Activated T-helper 2 cell treated with anti-CD3 and anti-CD28 coated beads, Interferon-gamma antibody, Interleukin-2, Interleukin-4, amounts not matched to agents 10 μg/mL and 5 μg/mL and 100 μg/mL, durations not matched to agents 14 hours and 24 hours and 36 hours (primary cell): ENCODE measurements at places on chromosomes 11 and 22. TPM values are rescaled to one million over a fixed set of nuclear protein-coding genes. Genes with fewer than 3 reads are reported as not detected.
A peak's percentile ranks its signal among the peaks of the same experiment; 100 is the strongest.

- peaks cover 7% of the 10 kb centered on the region for H3K4me1 ChIP-seq
- no peaks in the 10 kb centered on the region for H3K27me3 ChIP-seq
- DNase-seq = no peak
- peaks cover 22% of the 10 kb centered on the region for H3K36me3 ChIP-seq
- H3K27ac ChIP-seq = no peak overlapping the region
- no peak overlapping the region for H3K4me3 ChIP-seq
Measured at GRCh38 chr22:26708256-26709009, 51.0 kb downstream of the MIAT start.

DNA sequence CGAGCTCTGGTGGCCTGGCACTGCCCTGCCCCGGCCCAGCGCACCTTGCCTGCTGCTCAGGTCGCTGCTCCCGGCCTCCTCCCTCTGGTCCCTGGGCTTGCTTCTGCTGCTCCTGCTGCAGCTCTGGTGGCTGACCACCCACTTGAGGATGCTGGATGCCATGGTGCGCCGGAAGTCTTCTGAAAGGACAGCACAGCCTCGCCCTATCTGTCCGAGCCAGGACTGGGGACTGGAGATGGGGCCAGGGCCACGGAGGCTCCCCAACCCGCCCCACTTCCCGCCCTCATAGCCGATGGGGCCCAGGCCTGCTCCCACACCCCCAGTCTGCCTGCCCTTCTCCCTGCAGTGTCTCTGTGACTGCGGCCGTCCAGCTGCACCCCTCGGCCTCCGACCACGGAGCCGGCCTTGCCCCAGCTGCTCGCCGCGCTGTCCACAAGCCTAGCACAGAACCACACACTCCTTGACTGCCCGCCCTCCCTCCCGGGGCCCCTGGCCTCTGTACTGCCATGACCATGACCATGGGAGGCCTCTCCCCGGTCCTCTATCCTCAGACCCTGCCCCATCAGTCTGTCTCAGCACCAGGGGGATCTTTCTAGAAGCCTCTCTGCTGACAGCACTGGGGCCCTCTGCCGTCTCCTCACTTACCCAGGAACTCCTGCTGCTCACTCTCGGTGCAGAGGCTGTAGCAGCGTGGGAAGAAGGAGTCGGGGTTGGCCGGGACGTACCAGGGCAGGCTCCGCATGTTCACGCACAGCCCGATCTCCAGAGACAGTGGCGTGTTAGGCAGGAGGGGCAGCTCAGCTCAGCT lies 12.7 kb downstream of the TTLL8 start:
- H3K4me1 ChIP-seq = no peaks in the 10 kb centered on the region
- H3K27ac ChIP-seq = no peak overlapping the region
- no peaks in the 10 kb centered on the region for H3K36me3 ChIP-seq
- no peak overlapping the region for H3K4me3 ChIP-seq

DNA sequence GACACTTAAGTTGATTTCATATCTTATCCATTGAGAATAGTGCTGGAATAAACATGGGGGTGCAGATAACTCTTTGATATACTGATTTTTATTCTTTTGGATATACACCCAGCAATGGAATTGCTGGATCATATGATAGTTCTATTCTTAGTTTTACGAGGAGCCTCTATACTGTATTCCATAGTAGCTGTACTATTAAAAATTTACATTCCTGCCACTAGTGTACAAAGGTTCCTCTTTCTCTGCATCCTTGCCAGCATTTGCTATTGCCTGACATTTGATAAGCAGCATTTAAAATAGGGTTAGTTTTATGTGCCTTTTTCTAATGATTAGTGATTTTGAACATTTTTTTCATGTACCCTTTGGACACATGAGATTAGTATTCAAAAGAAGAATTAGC lies 554.2 kb downstream of the JRKL start:
- no peaks in the 10 kb centered on the region for H3K4me1 ChIP-seq
- H3K27me3 ChIP-seq = no peaks in the 10 kb centered on the region
- no peak overlapping the region for H3K4me3 ChIP-seq
- no peak for DNase-seq

GRCh38 chr22:42635531-42635930 lies 4.9 kb downstream of the ATP5MGL start:
- H3K36me3 ChIP-seq = peaks cover 14% of the 10 kb centered on the region
- peak overlapping the region; percentile 28 for H3K27ac ChIP-seq
- no peaks in the 10 kb centered on the region for H3K27me3 ChIP-seq

Gene HORMAD2
- 0.48 and 0.53 TPM in 2 replicates for total RNA-seq

- H3K27me3 ChIP-seq = no peaks in the 10 kb centered on the region
- no peak overlapping the region for H3K27ac ChIP-seq
- H3K36me3 ChIP-seq = no peaks in the 10 kb centered on the region
- H3K4me1 ChIP-seq = no peaks in the 10 kb centered on the region
- H3K4me3 ChIP-seq = no peak overlapping the region
Measured at GRCh38 chr11:20627701-20628100, 28.3 kb downstream of the SLC6A5 start.

DNA sequence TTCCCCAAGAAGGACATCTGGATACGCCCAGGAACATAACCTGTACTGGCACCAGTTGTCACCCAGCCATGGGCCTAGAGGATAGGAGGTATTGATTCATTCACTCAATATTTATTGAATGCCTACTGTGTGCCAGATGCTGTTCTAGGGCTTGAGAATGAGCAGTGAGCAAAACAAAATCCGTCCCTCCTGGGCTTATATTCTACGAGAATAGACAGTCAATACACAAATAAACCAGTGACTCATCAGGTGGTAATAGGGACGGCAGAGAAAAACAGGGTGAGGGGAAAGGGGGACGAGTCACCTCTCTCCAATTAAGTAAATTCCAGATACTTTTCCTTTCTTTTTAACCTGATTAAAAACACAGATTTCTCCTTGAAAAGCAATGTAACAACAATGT lies 103.5 kb downstream of the MICAL2 start:
- peaks cover 43% of the 10 kb centered on the region for H3K4me1 ChIP-seq
- peak overlapping the region; percentile 43 for H3K27ac ChIP-seq
- peaks cover 99% of the 10 kb centered on the region for H3K36me3 ChIP-seq

Gene PLEKHA7
- total RNA-seq = 50.2 and 51.3 TPM in 2 replicates

- no peaks in the 10 kb centered on the region for H3K27me3 ChIP-seq
- no peaks in the 10 kb centered on the region for H3K4me1 ChIP-seq
Measured at GRCh38 chr11:132904091-132904490, 628.2 kb downstream of the OPCML start.

DNA sequence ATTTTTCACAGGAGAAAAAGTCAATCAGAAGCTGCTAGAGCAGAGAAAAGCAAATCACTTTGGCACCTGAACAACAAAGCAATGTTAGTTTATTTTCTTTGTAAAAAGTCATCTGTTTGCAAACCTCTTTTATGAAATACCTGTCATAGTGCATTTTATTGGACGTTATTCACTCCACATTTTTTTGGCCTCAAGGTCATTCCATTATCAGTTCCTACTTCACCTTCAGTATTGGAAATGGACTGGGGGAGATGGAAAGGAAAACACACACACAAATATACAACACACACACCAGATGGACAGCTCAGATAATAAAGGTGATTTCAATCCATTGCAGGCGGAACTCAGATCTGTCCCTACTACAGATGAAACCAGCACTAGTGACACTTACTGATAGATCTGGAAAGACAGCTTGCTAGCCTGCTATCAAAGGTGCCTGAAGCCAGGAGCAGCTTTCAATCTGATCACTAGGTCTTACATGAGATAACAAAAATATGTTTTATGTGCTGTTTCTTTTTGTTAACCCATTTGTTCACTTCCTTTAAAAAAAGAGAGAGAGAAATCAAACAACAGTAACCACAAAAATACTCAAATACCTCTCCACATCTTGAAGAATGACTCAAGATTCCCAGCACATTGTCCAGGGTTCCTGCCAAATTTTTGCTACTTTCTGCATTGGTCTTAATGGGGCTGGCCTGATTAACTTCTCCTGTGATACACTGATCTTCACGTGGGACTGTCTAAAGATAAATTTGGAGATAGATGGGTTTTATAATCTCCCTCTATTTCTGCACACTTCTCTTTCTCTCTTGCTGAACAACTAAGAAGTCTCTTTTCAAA lies 844.3 kb upstream of the TENM4 start:
- no peaks in the 10 kb centered on the region for H3K36me3 ChIP-seq
- no peaks in the 10 kb centered on the region for H3K4me1 ChIP-seq
- no peak overlapping the region for H3K4me3 ChIP-seq
- no peak for DNase-seq
- H3K27me3 ChIP-seq = no peaks in the 10 kb centered on the region
- H3K27ac ChIP-seq = no peak overlapping the region

Gene OR4C13
- not detected in 2 replicates for total RNA-seq

GRCh38 chr11:134644476-134645456 lies 232.7 kb upstream of the B3GAT1 start:
- no peaks in the 10 kb centered on the region for H3K4me1 ChIP-seq
- DNase-seq = no peak
- H3K36me3 ChIP-seq = no peaks in the 10 kb centered on the region

Gene NCAPD3
- total RNA-seq = 98.2 and 99.9 TPM in 2 replicates

DNA sequence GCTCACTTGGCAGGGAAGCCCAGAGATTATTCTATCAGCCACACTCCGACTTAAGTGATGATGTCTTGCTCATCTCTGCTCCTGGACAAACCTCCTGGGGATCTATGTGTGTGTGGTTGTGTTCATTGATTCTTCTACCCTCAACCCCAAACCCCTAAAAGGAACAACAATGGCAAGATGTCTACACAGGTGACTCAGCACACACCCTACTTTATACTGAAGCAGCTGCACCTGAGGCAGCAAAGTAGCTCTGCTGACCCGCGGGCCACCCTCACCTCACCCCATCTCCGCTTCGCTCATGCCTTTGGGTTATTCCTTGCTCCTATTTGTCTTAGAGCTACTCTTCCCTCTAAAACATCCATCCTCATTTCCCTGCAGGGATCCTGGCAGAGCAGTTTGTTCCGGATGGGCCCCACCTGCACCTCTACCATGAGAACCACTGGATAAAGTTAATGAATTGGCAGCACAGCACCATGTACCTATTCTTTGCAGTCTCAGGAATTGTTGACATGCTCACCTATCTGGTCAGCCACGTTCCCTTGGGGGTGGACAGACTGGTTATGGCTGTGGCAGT lies 38.7 kb downstream of the TMEM45B start:
- no peaks in the 10 kb centered on the region for H3K27me3 ChIP-seq
- peaks cover 12% of the 10 kb centered on the region for H3K36me3 ChIP-seq
- H3K4me3 ChIP-seq = no peak overlapping the region
- H3K4me1 ChIP-seq = peaks cover 23% of the 10 kb centered on the region
- H3K27ac ChIP-seq = peak overlapping the region; percentile 14

DNA sequence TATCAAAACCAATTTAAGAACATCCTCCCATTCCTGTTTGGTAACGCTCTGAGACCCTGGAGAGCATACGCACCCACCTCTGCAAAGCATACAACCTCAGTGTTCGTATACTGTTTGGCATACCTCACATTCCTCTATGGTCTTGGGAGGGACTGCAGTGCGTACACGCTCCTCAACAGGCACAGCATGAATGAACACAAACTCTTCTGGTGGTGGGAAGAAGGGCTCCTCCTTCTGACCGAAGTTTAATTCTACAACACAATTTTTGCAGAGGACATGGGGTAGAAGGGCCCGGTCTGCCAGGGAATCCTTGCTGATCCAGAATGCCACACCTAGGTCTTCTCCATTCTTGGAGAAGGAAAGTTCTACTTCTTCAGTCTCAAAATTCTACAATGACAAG lies 5.3 kb downstream of the HNRNPUL2 start:
- peaks cover 53% of the 10 kb centered on the region for H3K4me1 ChIP-seq
- no peak for DNase-seq
- H3K36me3 ChIP-seq = peaks cover 92% of the 10 kb centered on the region
- peak overlapping the region; percentile 52 for H3K27ac ChIP-seq

- no peaks in the 10 kb centered on the region for H3K36me3 ChIP-seq
- H3K27ac ChIP-seq = no peak overlapping the region
- DNase-seq = no peak
Measured at GRCh38 chr11:2554338-2555207, 109.8 kb downstream of the KCNQ1 start.

Gene TMEM191B
- 0.37 and 0.62 TPM in 2 replicates for total RNA-seq

GRCh38 chr22:39956932-39957664 lies 3.1 kb upstream of the TMA7B start:
- no peaks in the 10 kb centered on the region for H3K27me3 ChIP-seq
- no peak overlapping the region for H3K4me3 ChIP-seq
- H3K4me1 ChIP-seq = peaks cover 83% of the 10 kb centered on the region
- DNase-seq = no peak

- peaks cover 2% of the 10 kb centered on the region for H3K4me1 ChIP-seq
- no peak overlapping the region for H3K4me3 ChIP-seq
- no peak overlapping the region for H3K27ac ChIP-seq
- no peak for DNase-seq
- H3K36me3 ChIP-seq = no peaks in the 10 kb centered on the region
Measured at GRCh38 chr11:75940911-75941310, 125.9 kb downstream of the UVRAG start.

GRCh38 chr11:1415631-1416030 lies 25.9 kb downstream of the BRSK2 start:
- H3K27ac ChIP-seq = no peak overlapping the region
- DNase-seq = no peak
- no peaks in the 10 kb centered on the region for H3K27me3 ChIP-seq
- no peaks in the 10 kb centered on the region for H3K4me1 ChIP-seq
- no peaks in the 10 kb centered on the region for H3K36me3 ChIP-seq
- H3K4me3 ChIP-seq = no peak overlapping the region

Gene WT1
- not detected in 2 replicates for total RNA-seq

- no peaks in the 10 kb centered on the region for H3K4me1 ChIP-seq
- no peaks in the 10 kb centered on the region for H3K36me3 ChIP-seq
- DNase-seq = no peak
- no peak overlapping the region for H3K27ac ChIP-seq
- no peaks in the 10 kb centered on the region for H3K27me3 ChIP-seq
Measured at GRCh38 chr11:91174734-91175133, 951.9 kb upstream of the CHORDC1 start.

- H3K4me3 ChIP-seq = no peak overlapping the region
- H3K4me1 ChIP-seq = peaks cover 5% of the 10 kb centered on the region
- H3K36me3 ChIP-seq = no peaks in the 10 kb centered on the region
- no peak overlapping the region for H3K27ac ChIP-seq
Measured at GRCh38 chr11:132681971-132682370, 850.3 kb downstream of the OPCML start.

Gene NOX4
- not detected in 2 replicates for total RNA-seq

GRCh38 chr22:45857519-45857918 lies 119.4 kb downstream of the WNT7B start:
- no peaks in the 10 kb centered on the region for H3K4me1 ChIP-seq
- H3K4me3 ChIP-seq = no peak overlapping the region
- no peak for DNase-seq
- peaks cover under 1% of the 10 kb centered on the region for H3K27me3 ChIP-seq

GRCh38 chr11:71282581-71283351 lies 30.4 kb upstream of the SHANK2 start:
- no peak for DNase-seq
- no peaks in the 10 kb centered on the region for H3K36me3 ChIP-seq
- H3K27ac ChIP-seq = no peak overlapping the region
- no peaks in the 10 kb centered on the region for H3K4me1 ChIP-seq

GRCh38 chr11:39725081-39725480 lies 1734.4 kb downstream of the LRRC4C start:
- no peak for DNase-seq
- H3K36me3 ChIP-seq = no peaks in the 10 kb centered on the region
- no peaks in the 10 kb centered on the region for H3K4me1 ChIP-seq
- no peak overlapping the region for H3K4me3 ChIP-seq
- H3K27ac ChIP-seq = no peak overlapping the region
- H3K27me3 ChIP-seq = no peaks in the 10 kb centered on the region

Gene KRTAP5-1
- total RNA-seq = not detected in 2 replicates

Gene LRRC56
- total RNA-seq = 1.3 and 2.2 TPM in 2 replicates
